Common myeloid progenitor, CD34-positive (primary cell): ENCODE measurements at places on chromosomes 7 and 10.

DNA sequence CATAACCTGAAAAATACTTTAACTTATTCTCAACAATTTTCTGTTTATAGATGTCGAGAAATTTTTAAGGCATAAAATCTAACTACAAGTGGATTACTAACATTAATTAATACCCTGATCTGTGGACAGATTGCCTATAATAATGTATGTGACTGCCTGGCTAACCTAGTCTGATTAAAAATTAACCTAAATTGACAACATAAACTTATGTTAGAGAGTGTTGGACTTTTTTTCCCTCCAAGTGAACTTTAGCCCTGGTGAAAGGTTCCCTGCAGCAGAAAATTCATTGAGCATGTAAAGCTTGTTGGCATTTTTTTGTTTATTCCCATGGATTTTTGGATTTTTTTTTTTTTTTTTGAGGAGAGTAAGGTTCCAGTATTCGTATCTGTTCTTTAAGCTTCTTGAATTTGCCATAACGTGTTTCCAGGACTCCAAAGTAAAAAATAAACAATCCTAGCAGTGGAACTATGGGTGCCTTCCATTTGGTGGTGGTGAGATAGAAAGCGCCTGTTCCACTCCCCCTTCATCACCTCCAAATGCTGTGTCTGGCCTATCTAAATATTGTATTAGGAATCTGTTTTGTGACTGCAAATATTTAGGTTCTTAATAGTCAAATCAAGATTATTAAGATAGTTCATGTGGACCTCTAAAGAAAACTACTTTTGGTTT, 36.1 kb downstream of the NET1 start:
- peak; percentile 24 for DNase-seq

GRCh38 chr10:3115685-3116084, 48.3 kb downstream of the PFKP start:
- DNase-seq, result no peak

DNA sequence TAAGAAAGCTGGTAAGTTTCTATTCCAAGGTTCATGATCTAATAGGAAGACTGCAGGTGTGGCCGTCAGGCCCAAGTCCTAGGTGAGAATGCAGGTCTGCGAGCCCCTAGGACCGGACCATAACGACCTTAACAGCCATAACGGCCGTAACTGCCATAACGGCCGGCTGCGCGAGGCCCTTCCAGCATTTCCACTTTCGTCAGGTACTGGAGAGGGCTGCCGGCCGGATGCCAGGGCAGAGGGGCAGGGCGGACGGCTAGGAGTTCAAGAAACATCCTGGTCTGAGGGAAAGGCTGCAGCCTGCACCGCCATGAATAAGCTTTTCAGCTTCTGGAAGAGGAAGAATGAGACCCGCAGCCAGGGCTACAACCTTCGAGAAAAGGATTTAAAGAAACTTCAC, at the start of gene ANKRD7:
Gene ANKRD7, plus strand, starts transcription at position 184 of the 400 bp plus-strand sequence. Its CDS starts 127 bp downstream, at position 311.
- no peak for DNase-seq

DNA sequence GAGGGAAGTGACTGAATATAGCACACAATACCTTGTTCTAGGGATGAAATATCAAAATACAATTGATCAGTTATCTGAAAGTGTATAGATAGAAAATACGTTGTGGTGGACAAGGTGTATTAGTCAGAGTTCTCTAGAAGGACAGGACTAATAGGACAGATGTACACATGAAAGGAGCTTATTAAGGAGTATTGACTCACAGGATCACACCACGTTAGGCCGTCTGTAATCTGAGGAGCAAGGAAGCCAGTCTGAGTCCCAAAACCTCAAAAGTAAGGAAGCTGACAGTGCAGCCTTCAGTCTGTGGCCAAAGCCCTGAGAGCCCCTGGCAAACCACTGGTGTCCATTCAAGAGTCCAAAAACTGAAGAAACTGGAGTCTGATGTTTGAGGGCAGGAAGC, 406.1 kb downstream of the MDFIC start:
- no peak for DNase-seq

DNA sequence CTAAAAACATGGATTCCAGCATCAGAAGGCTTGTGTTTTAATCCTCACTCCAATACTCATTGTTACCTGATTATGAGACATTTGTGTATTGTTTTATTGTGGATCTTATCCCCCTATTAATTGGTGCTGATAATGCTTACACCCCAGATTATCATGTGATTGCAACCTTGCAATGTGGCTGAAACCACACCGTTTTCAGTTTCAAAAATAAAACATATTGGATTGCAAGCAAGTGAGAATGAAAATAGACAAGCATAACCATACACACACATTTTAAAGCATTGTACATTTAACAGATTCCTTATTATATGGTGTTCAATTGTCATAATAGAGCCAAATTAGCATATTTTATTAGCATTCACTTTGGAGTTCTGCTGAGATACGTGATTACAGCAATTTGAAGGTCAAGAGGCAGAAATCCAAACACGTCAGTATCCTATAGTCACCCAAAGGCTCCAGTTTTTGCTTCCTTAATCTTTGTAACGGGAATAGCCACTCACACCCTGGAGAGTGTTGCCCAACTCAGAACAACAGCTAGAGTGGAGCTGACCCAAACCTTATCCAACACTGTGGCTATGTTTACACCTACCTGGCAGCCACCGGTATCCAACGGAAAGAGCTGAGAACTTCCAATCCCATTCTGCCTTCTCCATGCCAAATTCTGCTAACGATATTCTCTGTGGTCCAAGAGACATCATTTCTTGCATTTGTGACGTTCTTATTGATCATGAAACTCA, 317.1 kb upstream of the KLF6 start:
- DNase-seq, result no peak

DNA sequence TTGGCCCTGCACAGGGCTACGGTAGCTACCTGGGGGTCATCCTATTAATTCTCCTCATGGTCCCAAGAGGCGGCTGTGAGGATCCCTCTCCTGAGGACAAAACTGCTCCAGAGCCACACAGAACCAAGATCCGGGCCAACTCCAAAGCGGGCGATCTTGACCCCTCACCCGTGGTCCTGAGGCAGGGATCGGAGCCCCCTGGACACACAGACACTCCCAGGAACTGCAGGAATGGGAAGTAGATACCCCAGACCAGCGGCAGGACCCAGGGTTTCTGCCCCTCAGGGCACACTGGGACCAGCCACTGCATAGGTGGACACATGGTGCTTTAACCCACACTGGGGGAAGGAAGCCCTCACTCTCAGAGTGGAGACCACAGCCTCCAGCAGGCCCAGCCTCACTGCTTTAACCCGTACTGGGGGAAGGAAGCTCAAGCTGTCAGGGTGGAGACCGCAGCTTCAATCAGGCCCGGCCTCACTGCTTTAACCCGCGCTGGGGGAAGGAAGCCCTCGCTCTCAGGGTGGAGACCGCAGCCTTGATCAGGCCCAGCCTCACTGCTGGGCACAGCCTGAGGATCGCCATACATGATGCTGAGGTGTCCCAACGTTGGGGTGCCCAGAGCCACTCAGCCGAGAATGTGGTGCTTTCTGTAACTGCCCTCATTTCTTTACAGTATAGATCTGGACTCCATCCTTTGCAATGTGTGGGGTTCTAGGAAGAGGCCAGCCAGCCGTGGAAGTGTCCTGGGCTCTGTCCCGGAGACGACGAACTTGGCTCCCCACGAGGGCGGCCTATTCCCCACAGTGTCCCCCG, 60.1 kb downstream of the DIP2C start:
- DNase-seq, result peak; percentile 91

GRCh38 chr10:31321396-31321941, 2.5 kb downstream of the ZEB1 start:
- DNase-seq, result peak; percentile 43

DNA sequence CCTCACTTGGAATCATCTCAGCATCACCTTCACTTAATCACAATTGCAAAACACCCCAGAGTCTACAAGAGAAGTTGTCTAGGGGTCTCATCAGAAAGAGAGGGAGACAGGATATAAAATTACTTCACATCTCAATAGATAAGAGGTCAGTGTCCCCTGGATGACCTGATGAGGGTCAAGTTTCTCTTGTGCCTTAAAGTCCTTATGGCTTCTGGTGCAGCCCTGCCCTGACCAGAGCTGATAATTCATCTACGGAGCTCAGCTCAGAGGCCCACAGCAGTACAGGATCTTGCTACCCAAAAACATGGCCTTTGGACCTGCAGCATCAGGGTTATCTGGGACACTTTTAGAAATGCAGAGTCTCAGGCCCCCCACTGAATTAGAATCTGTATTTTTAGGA, 111.1 kb upstream of the GLI3 start:
- no peak for DNase-seq

DNA sequence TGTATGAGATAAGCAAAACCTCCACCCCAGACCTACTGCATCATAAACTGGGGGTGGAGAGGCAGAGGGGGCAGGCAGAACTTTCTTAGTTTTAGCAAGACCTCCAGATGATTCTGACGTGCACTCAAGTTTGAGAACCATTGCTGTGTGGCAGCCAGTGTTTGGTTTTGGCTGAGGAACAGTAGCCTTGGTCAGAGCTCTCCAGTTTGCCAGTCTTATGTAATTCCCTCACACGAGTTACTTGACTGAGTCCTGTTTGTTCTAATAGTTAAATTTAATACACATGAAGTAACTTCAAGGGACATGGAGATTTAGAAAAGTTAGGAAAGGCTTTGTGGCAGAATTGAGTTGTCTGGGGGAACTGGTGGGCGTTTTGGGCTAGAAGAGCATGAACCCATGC, 38.5 kb downstream of the GARS1 start:
- no peak for DNase-seq

DNA sequence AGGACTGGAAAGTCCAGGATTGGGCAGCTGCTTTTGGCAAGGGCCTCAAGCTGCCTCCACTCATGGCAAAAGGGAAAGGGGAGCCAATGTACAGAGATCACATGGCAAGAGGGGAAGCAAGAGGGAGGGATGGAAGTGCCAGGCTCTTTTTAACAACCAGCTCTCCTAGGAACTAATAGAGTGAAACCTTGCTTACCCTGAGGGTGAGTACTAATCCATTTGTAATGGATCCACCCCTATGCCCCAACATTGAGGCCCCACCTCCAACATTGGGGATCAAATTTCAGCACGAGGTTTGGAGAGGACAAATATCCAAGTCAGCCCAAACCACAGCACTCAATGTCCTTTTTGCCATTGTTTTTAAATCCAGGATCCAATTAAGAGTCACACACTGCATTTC, 12.5 kb downstream of the HABP2 start:
- DNase-seq, result no peak

- peak; percentile 89 for DNase-seq
These were observed 151.8 kb upstream of the YAE1 start for GRCh38 chr7:39414224-39415035.

- DNase-seq, result no peak
These were observed 512 bp upstream of the VIM start for GRCh38 chr10:17227367-17228090.

DNA sequence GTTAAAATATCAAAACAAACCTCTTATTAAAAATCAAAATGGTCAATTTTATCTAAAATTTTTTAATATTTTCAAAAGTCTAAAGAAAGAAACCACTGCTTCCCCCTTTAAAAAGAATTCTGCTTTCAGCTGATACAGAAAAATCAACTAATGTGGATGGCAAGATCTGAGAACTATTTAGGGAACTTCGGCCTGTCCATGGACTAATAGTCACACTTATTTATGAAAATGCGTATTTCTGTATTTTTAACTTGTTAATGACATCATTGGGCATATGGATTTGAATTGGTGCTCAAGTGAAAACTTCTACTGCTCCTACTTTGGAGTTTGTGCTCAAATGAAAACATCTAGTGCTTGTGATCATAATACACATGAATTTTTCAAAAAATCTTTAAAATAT, 31.9 kb downstream of the RNLS start:
- DNase-seq, result no peak

DNA sequence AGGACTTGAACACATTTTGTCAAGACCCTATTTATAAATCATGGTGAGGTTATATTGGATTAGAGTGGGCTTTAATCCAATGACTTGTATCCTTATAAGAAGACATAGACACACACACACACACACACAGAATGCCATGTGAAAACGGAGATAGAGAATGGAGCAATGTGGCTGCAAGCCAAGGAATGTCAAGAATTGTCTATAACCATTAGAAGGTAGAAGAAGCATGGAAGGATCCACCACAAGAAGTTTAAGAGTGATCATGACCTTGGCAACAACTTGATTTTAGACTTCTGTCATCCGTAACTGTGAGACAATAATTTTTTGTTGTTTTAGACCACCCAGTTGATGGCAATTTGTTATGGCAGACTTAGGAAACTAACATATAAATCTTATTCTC, 514.2 kb downstream of the TFEC start:
- no peak for DNase-seq

GRCh38 chr7:134811765-134812164, 32.3 kb downstream of the CALD1 start:
- no peak for DNase-seq

GRCh38 chr7:149716007-149716931, 57.1 kb downstream of the ZNF467 start:
- DNase-seq, result no peak

- DNase-seq, result no peak
These were observed 14.0 kb downstream of the RASGEF1A start for GRCh38 chr10:43252783-43253341.

DNA sequence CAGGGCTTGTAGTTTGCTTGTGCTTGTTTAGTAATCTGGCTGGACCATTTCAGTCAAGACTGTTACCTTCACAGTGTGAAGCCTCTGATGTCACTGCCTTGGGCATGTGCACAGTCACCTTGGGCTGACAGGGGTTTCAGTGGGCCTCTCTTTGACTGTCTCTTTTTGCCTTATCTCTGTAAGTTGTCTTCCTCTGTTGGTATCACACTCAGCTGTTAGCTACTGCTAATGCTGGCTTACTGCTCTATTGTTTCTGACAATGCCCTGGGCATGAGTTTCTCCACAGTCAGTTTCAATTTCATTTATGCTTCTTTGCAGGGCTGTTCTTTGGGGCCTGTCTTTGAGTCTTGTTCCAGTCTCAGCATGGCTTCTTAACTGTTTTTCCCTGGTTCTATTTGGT, 201.9 kb upstream of the SHH start:
- DNase-seq, result no peak

DNA sequence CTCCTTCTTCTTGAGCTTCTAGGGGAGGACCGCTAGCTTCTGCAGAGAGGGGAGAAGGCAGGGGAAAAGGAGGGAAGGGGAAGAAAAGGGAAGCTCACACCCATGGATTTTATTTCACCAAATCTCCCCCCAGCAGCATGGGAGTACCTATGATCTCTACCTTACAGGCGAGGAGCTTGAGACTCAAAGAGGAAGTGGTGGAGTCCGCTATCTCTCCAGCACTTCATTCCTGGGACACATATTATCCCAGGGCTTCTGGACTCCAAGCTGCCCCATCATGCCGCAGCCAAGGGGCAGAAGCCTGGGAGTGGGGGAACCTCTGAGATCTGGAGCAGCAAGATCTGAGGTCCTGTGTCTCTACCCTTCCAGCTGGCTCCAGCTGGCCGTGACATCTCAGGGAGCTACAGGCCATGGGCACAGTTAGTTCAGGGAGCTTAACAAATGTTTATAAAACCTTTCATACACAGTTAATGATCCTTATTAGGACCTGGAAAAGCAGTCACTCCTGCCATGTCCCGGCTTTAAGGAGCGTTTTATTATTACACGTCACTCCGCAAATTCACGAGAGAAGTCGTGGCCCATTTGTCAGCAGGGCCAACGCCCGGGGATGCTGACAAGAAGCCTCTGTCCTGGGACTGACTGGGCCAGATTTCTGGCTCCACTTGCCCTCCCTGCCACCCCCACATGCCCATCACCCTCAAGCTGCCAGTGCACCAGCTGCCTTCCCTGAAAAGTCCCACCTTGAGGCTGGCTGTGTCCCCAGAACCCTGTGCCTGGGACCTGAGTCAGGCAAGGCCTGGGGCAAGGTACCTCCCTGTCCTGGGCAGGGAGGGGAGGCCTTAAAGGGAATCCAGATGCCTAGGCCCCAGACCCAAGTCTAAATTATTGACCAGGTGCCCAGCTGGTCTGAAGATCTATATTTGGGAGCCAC, 132.1 kb upstream of the ZMIZ1 start:
- no peak for DNase-seq
